PC-9 (cell line): ENCODE measurements at places on chromosomes 1 and 21.

DNA sequence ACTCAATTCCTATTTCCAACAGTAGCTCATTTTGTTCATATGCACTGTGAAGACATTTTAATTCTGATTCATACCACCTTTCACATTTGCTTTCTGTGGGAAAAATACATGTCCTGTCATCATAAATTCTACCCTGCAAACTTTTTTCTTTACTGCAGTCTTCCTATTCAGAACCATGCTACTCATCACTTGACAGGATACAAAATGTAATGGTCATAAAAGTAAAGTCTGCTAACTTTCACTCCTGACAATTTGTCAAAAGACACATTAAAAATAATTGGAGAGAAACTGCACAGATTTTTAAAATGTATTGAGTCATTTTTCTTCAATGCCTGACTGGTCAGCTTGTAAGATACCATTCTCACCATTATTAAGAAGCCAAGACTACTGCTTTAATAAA, 1817.1 kb downstream of the BRINP3 start:
- no peak for DNase-seq

GRCh38 chr1:21779613-21780521, 3.1 kb downstream of the USP48 start:
- no peak for DNase-seq

- DNase-seq: no peak
Observed at GRCh38 chr1:162930976-162931560, 70.1 kb upstream of the CCDC190 start.

GRCh38 chr1:14553711-14554110, 44.8 kb upstream of the KAZN start:
- no peak for DNase-seq

- DNase-seq: no peak
Observed at GRCh38 chr1:24351918-24352627, 32.9 kb downstream of the GRHL3 start.

- DNase-seq: no peak
Observed at GRCh38 chr1:177427811-177428210, 257.1 kb downstream of the BRINP2 start.

DNA sequence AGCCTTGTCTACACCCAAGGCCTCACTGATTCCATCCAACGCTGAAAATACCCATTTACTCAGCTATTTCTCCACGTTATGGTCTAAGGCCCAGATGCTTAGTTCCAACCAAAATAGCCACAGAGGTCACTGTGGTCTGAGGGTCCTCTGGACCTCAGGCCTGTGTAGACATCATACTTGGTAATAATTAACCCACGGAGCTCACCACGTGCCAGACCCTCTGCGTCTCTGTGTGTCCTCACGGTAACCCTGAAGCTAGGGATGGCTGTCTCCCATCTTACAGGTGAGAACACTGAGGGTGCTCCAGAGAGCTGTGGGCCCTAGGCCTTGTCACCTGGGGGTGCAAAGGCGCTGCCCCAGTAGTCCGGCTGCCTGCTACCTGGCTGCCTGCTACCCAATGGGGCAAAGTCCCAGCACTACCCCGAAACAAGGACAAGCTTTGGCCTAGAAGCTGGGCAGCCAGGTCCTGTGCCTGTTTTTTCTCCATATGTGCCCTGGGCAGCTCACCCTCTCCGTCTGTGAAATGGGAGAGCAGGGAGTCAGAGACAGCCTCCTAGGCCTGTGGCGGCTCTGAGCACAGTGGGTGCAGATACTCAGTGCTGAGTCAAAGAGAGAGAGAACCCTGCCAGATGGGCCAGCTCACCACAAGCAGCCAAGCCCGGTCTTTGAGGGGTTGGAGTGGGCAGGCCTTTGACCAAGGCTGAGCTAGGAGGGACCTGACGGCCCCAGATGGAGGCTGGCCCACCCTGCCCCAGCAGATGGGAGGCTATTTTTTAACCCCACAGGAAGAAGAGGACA, 17.0 kb upstream of the RUNX3 start:
- no peak for DNase-seq

DNA sequence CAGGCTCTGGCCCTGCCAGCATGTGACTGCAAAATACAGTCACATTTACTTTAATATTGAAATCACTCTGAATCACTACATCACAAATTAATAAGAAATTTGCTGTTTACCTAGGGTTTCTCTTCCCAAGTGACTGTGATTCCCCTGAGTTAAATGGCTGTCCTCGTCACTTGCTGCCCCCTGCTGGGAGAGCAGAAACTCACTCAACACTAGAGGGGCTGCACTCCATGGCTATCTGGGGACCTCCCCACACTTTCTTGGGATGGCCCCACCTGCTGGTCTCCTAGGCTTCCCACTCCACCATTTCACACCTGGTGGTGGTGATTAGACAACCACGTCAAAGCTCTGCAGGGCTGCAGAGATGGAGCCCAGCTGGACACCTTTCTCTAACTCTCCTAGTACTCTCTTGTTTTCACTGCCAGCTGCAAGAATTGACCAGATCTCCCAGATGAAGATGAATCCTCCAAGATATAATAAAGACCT, 63.4 kb downstream of the CD2 start:
- DNase-seq: peak; percentile 52

DNA sequence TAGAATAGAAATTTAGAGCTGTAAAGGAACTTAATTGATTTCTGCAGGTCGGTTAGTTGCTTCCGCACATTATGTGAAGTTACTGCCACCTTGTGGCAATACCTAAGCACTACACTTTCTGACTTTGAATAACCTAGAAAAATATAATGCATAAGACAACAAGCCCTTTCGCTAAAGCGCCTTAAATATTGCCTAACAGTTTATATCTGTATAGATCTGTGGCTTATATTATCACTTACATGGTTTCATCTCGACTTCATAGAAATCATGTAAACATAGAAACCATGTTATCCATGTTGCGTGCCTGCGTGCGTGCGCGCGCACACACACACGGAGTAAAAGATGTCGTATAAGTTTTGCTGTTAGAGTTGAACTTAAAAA, 10.9 kb upstream of the IFI16 start:
- DNase-seq: peak; percentile 23

DNA sequence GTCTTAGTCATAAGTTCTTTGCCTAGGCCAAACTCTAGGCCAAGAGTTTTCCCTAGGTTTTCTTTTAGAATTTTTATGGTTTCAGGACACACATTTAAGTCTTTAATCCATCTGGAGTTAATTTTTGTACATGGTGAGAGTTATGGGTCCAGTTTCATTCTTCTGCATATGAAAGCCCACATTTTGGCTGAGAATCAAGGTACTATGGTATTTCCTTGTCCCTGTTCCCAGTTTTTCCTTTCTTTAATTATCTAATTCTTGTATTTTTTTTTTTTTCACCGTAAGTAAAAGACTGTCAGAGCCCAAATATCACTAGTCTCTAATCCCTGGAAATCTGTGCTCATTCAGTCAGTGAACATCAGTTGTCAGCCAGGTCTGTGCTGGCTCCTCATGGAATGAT, 105.4 kb downstream of the MAP3K21 start:
- no peak for DNase-seq

GRCh38 chr1:58346036-58346355, 200.5 kb downstream of the OMA1 start:
- DNase-seq: no peak

DNA sequence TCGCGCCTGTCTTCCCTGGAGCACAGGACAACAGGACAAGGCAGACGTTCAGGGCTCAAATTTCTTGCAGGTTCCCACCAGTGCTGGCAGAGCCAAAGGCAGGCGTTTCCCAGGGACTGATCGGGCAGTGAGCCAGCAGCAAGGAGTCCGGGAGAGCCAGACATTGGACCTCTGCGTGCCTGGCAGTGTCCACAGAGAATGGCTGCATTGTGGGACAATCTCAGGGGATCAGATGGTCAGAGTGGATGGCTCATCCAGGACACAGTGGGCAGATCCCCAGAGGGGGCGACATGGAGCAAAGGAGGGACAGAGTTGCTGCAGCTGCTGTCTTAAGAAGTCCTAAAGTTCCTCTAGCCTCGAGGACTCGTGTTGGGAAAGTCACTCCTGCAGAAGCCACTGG, 4.6 kb downstream of the TMEM63A start:
- DNase-seq: no peak

DNA sequence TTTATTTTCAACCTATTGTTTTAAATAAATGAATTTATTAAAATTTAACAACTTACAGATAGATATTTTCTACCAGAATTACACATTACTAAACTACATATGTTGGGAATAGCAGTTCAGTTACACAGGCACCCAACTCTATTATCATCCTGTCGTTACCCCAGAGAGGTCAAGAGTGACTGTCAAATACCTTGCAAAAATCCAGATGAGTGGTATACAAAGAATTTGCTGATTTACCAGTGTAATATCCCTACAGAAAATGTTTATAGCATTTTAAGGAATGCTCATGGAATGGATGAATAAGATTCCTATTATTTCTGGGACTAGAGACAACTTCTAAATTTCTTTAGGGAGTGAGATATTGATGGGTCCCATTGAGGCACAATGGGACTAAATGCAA, 300.7 kb upstream of the RGS18 start:
- DNase-seq: no peak

- peak; percentile 58 for DNase-seq
Observed at GRCh38 chr1:26531651-26532131, 2.1 kb downstream of the RPS6KA1 start.

DNA sequence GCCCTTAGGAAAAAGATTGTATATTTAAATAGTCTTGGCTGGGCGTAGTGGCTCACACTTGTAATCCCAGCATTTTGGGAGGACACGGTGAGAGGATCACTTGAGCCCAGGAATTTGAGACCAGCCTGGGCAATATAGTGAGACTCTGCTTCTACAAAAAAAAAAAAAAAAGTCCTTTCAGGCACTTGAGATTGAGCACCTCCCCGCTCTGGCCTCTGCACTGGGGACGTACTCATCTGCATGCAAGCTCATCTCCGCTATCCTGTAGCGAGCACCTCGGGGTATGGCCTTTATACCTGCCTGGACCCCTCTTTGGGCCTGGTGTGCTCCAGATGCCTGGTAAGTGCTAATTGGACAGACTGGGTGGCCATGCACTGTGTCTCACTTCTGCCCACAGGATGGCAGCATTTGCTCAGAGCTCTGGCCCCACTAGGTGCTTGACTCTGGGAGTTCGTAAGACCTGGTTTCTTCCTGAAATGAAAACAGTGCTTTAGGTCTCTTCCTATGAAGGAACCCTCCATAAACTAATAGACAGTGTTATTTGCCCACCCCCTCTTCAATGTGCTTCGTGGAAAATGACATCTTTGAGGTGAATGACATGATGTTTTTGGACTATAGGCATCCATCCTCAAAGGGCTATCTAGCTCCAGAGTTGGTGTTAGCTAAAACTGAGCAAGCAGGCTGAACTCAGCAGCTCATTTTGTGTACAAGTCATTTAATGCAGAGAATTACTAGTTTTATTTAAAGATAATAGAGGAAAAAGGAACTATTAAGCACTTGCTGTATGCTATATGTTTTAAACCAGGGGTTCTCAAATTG, 61.7 kb upstream of the ADAR start:
- DNase-seq: peak; percentile 62

- no peak for DNase-seq
Observed at GRCh38 chr1:201511941-201512539, 5.1 kb upstream of the CSRP1 start.

- no peak for DNase-seq
Observed at GRCh38 chr1:33630686-33631085, 158.2 kb downstream of the ZSCAN20 start.

- no peak for DNase-seq
Observed at GRCh38 chr1:155514582-155515187, 47.9 kb downstream of the ASH1L start.

DNA sequence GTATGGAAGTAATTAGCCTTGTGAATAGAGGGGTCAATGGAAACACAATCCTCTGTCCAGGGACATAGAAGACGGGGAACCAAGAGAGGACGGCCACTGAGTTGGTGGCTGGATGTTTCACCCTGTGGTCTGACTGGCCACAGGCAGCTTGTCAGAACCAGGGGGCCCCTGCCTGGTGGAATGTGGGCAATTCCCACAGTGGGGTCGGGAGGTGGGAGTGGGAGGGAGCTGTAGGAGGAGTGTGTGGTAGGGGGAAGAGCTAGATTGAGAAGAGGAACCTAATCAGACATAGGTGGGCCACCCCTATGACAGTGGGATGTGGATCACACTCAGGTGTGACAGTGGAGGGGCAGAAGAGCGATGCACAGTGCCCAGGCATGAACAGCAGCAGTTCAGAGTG, 31.3 kb downstream of the TRIM62 start:
- no peak for DNase-seq

GRCh38 chr1:41898191-41898713, 20.5 kb downstream of the HIVEP3 start:
- no peak for DNase-seq

- DNase-seq: no peak
Observed at GRCh38 chr1:189269011-189269410, 1208.7 kb downstream of the BRINP3 start.

- DNase-seq: no peak
Observed at GRCh38 chr1:227557962-227558725, 5.2 kb upstream of the ZNF678 start.

DNA sequence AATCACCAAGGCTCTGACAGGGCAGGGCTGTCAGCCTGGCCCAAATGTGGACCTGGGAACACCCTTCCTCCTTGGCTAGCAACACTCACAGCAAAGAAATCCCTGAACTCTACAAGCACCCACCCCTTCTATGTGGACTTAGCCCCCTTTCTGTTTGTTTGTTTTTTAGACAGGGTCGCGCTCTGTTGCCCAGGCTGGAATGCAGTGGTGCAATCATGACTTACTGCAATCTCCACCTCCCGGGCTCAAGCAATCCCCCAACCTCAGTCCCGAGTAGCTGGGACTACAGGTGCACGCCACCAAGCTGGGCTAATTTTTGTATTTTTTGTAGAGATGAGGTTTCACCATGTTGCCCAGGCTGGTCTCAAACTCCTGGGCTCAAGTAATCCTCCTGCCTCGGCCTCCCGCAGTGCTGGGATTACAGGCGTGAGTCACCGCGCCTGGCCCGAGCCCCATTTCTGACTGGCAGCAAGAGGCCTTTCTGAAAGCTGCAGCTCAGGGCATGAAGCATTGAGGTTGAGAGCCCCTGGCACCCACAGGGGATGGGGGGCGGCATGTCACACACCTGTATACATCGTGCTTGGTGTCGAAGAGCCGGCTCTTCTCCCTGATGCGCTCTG, 16.2 kb downstream of the RIPK4 start:
- peak; percentile 52 for DNase-seq

DNA sequence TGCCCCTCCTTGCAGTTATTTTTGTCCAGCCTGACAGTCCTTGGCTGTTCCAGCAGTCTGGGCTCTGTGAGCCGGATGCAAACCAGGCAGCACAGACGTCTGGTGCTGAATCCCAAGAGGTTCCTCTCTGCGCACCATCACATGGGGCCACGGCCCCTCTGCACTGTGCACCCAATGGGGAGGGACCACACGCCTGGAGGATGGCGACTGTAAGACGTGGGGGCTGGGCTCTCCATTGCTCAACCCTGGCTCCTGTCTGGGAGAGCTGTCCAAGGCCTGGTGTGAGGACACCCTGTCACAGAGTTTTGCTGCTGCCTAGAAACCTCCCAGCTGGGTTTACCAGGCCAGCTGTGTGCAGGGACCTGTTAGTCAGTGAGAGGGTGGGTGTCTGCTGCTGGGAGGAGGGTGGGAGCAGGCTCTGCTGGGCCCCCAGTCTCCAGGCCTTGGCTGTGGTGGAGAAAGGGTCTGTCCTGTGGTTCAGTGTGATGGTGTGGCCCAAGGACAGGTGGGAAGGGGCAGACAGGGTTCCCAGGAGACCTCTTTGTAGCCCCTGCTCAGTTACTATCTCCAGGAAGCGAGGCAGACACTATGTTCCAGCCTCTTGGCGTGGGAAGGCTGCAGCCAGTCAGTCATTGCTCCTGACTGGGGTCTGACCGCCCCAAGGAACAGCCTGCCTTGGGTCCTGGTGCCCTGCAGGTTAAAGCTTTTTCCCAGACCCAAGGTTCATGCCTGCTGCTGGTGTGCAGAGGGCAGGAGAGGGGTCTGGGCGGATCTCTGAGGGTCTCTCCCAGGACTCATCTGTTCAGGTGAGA, 13.8 kb downstream of the HEYL start:
- DNase-seq: no peak
